ENCODE measurements at places on chromosomes 2 and 18. TPM values are rescaled to one million over a fixed set of nuclear protein-coding genes. Genes with fewer than 3 reads are reported as not detected.
A peak's percentile ranks its signal among the peaks of the same experiment; 100 is the strongest.

DNA sequence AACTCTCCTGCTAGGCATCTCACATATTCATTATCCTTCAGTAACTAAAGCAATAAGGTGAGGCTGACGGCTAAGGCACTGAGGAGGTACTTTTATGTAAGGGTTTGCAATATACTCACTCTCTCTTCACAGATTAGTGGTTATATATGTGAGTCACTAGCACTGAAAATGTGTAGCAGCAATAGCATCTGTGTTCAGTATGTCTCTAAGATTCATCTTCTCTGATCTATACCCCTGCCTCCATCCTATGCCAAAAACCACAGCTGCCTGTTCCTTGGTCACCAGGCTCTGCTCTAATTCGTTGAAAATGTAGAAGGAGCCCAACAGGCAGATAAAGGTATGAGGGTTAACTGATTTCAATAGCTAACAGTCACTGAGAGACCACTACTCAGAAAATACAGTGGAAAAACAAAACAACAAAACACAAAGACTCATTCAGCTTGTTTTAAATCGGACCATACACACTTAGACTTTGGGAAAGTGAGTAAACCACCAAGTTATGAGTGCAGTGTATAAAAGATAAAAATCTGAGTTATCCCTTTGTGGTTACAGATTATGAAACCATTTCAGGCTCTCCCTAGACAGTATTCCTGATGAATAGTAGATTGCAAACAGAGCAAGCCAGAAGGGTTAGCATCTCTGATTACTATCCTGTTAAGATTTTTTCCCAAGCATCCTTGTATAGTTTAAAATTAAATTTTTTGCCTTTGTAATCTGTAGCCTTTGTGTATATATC, 75.3 kb upstream of the CYP26B1 start:
- no peak overlapping the region for H3K4me3 ChIP-seq
- H3K36me3 ChIP-seq = no peaks in the 10 kb centered on the region
- DNase-seq = no peak
- no peaks in the 10 kb centered on the region for H3K27me3 ChIP-seq
- H3K4me1 ChIP-seq = no peaks in the 10 kb centered on the region
- H3K27ac ChIP-seq = no peak overlapping the region

GRCh38 chr2:120547662-120548061, 188.0 kb upstream of the GLI2 start:
- DNase-seq = no peak
- H3K27ac ChIP-seq = no peak overlapping the region
- no peaks in the 10 kb centered on the region for H3K36me3 ChIP-seq
- no peak overlapping the region for H3K4me3 ChIP-seq
- H3K27me3 ChIP-seq = no peaks in the 10 kb centered on the region

GRCh38 chr2:141186413-141187074, 944.3 kb downstream of the LRP1B start:
- H3K27me3 ChIP-seq = no peaks in the 10 kb centered on the region
- DNase-seq = no peak
- no peaks in the 10 kb centered on the region for H3K4me1 ChIP-seq
- no peaks in the 10 kb centered on the region for H3K36me3 ChIP-seq
- no peak overlapping the region for H3K27ac ChIP-seq
- H3K4me3 ChIP-seq = no peak overlapping the region

- no peaks in the 10 kb centered on the region for H3K36me3 ChIP-seq
- peak overlapping the region; percentile 32 for H3K27ac ChIP-seq
These were observed 329.9 kb downstream of the DLGAP1 start for GRCh38 chr18:4125224-4125623.

GRCh38 chr2:28343971-28344715, 48.5 kb upstream of the FOSL2 start:
- H3K27ac ChIP-seq = peak overlapping the region; percentile 53
- no peak for DNase-seq
- H3K4me3 ChIP-seq = no peak overlapping the region

GRCh38 chr2:42102591-42103450, 55.0 kb downstream of the PKDCC start:
- no peaks in the 10 kb centered on the region for H3K36me3 ChIP-seq
- no peaks in the 10 kb centered on the region for H3K4me1 ChIP-seq

DNA sequence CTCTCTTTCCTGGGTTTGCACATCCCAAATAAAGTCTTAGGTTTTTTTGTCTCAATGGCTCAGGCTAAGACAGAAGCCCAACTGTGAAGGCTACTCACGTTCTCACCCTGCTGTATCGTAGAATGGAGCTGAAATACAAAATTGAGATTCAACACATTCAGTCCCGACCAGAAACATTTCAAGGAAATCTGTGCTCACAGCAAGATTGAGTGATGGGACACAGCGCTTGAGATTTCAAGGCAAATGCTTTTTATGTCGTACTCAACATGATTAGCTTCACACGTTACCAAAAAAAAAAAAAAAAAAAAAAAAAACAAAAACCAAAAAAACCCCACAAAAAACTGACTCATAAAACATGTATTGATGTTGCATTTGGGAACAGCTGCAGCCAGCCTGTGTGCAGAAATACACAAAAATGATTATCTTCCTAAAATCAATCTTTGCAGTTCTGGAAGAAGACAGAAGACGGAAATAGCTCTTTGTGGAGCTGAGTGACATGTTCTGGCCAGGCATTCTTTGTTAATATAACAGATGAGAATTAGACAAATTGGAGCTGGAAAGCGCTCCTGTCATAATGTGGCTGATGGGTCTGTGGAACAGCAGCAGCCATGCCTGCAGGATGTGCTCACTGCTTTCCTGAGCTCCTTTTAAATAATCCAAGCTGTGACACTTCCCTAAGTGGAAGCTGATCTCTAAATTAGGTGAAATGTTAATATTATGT, 453.2 kb downstream of the LPIN1 start:
- no peak overlapping the region for H3K27ac ChIP-seq
- no peak overlapping the region for H3K4me3 ChIP-seq
- no peaks in the 10 kb centered on the region for H3K4me1 ChIP-seq
- H3K36me3 ChIP-seq = no peaks in the 10 kb centered on the region
- DNase-seq = no peak

DNA sequence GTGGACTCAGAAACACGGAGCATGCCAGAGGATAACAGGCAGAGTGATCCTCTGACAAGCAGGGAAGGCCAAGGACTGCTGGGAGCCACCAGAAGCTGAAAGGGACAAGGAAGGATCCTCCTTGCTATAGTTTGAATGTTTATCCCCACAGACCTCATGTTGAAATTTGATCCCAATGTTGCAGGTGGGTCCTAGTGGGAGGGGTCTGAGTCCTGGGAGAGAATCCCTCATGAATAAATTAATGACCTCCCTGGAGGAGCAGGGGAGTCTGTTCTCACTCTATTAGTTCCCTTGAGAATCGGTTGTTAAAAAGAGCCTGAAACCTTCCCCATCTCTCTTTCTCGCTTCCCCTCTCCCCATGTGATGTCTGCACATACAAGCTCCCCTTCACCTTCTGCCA, 124.4 kb downstream of the FBXO15 start:
- no peaks in the 10 kb centered on the region for H3K36me3 ChIP-seq
- no peaks in the 10 kb centered on the region for H3K4me1 ChIP-seq
- DNase-seq = no peak
- no peaks in the 10 kb centered on the region for H3K27me3 ChIP-seq

DNA sequence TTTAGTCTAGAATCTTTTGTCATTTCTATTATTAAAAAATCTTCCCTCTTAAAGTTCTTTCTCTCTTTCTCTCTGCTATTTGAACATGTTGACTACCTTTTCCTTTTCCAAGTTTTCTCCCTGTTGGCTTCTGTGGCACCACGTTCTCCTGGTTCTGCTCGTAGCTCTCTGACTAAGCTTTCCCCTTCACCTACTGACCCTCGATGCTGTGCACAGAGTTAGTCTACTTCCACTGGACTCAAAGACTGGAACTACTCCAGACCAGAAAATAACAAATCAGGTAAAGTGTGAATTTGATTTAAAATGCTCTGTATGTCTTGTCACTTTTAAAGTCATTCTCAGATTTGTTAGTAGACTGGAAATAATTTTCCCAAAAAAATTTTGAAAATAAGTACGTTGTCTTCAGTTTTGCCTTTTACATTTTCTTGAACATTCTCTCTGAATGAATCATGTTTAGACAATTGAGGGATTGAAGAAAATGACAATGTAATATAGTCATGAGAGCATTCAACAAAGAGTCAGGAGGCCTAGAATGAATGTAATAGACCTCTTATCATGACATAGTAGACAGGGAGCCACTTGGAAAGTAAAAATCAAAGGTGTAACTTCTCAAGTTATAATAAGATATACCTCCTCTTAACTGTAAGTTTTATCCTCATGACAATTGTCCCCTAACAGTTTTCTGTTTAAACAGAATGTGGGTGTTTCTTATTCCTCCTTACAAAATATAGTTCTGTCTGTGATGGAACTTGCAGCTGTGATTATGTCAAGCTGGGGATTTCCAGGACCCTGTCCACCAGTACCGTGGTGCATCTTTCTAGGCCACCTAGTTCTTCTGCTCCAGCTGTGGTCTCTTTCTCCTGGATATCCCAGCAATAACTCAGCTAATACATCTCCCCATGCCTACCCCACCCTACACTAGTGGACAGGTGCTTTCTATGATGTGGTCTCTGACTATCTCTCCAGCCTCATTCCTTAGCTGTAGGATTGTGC, 25.5 kb downstream of the ITPRID2 start:
- no peak for DNase-seq
- peaks cover 8% of the 10 kb centered on the region for H3K36me3 ChIP-seq
- no peaks in the 10 kb centered on the region for H3K27me3 ChIP-seq
- no peak overlapping the region for H3K4me3 ChIP-seq
- no peaks in the 10 kb centered on the region for H3K4me1 ChIP-seq

DNA sequence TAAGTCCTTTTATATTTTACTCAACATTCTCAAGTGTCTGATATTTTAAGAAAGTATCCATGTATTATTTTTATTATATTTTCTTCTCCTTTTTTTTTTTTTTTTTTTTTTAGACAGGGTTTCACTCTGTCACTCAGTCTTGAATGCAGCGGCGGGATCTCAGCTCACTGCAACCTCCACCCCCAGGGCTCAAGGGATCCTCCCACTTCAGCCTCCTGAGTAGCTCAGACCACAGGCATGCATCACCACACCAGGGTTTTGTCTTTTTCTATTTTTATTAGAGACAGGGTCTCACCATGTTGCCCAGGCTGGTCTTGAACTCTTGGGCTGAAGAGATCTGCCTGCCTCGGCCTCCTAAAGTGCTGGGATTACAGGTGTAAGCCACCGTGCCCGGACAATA, 212.1 kb downstream of the TCF4 start:
- H3K27ac ChIP-seq = no peak overlapping the region
- no peaks in the 10 kb centered on the region for H3K27me3 ChIP-seq
- no peak for DNase-seq

- no peaks in the 10 kb centered on the region for H3K27me3 ChIP-seq
- H3K4me3 ChIP-seq = no peak overlapping the region
- H3K27ac ChIP-seq = no peak overlapping the region
- H3K36me3 ChIP-seq = no peaks in the 10 kb centered on the region
These were observed 78.3 kb upstream of the CRIM1 start for GRCh38 chr2:36277146-36277808.

GRCh38 chr2:127451981-127452380, 33.8 kb downstream of the PROC start:
- H3K4me3 ChIP-seq = no peak overlapping the region
- no peaks in the 10 kb centered on the region for H3K27me3 ChIP-seq
- no peaks in the 10 kb centered on the region for H3K4me1 ChIP-seq
- no peak for DNase-seq
- no peak overlapping the region for H3K27ac ChIP-seq
- no peaks in the 10 kb centered on the region for H3K36me3 ChIP-seq

- no peaks in the 10 kb centered on the region for H3K27me3 ChIP-seq
- H3K36me3 ChIP-seq = no peaks in the 10 kb centered on the region
- H3K4me1 ChIP-seq = no peaks in the 10 kb centered on the region
- no peak overlapping the region for H3K4me3 ChIP-seq
These were observed 37.8 kb downstream of the PSTPIP2 start for GRCh38 chr18:46034230-46034629.

ASPRV1 gene
- total RNA-seq = 1.6 TPM

NPAS2 gene
- 22.5 TPM for total RNA-seq

NMUR1 gene
- total RNA-seq = under 0.01 TPM

CTLA4 gene
- 0.98 TPM for total RNA-seq

FAM124B gene
- total RNA-seq = 7.9 TPM

SCN7A gene
- 11.5 TPM for total RNA-seq

SERPINB3 gene
- total RNA-seq = not detected

POLR1A gene
- 13.1 TPM for total RNA-seq
